ENCODE measurements at places on chromosomes 7 and 10.

DNA sequence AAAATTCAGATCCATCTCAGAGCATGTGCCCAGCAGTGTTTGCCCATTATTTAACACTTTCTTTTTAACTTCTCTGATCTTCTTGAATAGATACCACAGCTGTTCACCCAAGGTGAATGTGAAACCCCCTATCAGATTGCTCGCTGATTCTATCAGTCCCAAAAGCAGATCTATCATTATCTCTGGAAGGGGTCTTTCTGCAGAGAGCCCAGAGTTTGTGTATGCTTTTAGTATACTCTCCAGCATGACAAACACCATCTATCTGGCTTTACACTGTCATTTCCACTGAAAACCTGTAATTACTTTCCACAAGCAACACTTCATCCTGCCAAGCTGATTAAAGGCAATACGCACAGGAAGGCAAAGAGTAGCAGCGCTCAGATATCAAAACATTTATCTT lies 168.2 kb downstream of the CACNA2D1 start:
- DNase-seq, result no peak

GRCh38 chr10:110174201-110174600 lies 33.2 kb upstream of the MXI1 start:
- no peak for DNase-seq

DNA sequence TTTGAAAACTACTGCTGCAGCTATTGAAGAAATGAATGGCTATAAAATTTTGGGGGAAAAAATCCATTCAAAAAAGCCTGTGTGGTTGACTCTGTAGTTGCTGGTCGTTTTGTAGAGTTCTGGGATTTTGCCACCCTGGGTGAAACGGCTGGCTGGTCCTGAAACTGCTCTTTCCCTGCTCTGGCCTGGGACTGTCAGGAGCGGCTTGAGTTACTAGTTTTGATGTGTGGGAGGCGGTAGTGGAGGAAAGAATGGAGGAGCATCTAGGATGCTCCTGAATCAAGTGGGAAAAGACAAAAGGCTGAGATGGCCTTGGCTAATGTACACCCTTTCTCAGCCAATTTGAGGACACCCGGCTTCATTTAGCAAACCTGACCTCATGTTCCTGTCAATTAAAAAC lies 72.5 kb downstream of the ZNF365 start:
- no peak for DNase-seq

DNA sequence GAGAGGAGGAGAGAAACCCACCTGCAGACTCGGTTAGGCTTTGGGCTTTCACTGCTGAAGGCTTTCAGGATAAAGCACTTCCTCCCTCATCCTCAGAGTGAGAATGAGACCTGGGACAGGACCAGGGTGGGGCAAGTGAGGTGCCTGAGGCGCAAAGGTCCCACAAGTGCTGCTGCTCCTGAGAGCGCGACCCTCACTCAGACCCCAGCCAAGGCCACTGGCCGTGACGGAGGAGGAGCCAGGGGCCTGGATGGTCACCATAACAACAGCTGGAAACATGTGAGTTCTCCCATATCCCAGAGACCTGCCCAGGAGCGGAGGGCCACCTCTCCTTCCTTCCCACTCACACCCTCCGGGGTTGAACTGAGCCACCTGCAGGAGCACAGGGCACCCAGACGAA lies 46.9 kb upstream of the MKRN1 start:
- no peak for DNase-seq

DNA sequence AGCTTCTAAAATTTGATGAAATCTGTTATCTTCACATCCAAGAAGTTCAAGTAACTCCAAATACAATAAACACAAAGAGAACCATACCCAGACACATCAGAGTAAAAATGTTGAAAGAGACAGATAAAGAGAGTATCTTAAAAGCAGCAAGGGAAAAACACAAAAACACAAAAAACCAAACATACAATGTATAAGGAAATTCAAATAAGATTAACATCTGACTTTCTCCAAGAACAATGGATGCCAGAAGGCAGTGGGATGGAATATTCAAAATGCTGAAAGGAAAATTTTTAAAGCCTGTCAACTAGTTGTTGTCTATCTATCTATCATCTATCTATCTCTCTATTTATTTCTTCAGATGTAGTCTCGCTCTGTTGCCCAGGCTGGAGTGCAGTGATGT lies 72.4 kb upstream of the MKLN1 start:
- DNase-seq, result no peak

- no peak for DNase-seq
These were observed 132.0 kb downstream of the LCOR start for GRCh38 chr10:96964131-96964530.

DNA sequence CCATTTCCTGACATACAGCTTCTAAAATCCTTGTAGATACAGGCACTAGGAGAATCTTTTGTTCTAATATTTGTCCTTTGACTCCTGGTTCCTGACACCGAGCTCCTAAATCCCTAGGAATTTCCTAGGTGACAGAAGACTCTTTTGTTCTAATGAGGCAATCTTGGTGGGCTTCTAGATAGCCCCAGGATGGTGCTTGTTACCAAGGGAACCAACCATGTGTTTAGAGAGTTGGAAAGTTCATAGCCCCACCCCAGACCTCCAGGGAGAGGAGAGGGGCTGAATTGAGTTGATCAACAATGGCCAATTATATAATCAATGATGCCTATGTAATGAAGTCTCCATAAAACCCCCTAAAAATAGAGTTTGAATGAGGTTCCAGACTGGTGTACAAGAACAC lies 145.1 kb downstream of the JMJD1C start:
- DNase-seq, result no peak

- no peak for DNase-seq
These were observed 9.2 kb upstream of the SVIL start for GRCh38 chr10:29643771-29644501.
